ENCODE measurements at places on chromosomes 12 and 14.
A peak's percentile ranks its signal among the peaks of the same experiment; 100 is the strongest.

DNA sequence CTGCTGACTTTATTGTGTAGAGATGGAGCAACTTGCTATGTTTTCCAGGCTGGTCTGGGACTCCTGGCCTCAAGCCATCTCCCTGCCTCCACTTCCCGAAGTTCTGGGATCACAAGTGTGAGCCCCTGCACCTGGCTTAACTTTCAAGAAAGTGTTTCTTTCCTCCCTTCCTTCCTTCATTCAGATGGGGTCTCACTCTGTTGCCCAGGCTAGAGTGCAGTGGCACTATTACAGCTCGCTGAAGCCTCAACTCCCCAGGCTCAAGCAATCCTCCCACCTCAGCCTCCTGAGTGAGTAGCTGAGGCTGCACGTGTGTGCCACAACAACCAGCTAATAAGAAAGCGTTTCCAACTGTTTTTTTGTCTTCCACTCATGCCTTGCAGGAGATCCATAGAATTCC is 185.6 kb upstream of the AMIGO2 start:
- no peak for DNase-seq

DNA sequence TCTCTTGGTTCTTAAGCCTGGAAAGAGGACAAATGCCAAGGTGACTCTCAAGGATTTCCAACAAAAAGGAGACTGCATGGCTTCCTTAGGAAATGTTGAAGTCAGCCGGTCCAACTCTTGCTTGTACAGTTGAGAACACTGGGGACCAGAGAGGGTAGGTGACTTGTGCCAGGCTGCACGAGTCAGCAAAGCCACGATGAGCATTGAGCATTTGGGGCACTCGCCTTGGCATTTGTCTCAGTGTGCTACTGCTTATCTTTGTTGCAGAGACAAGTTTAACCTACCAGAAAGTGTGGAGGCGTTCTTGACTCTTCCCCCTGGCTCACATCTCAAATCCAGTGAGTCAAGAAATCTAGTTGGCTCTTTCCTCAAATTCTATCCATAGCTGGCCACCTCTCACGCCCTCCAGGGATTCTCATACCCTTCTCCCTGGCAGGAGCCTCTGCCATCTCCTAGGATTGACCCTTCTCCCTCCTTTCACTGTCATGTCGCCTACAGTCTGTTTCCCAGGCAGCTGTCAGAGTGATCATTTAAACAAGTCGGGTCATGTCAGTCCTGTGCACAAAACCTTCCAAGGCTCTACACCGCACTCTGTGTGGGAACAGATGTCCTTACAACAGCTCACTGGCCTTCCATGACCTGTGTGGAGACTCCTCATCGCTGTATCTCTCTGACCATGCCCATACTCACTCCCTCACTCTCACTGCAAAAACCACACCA is 17.2 kb upstream of the KRT83 start:
- DNase-seq: no peak

- DNase-seq: no peak
These were observed 4.9 kb upstream of the SLC2A3 start for GRCh38 chr12:7940906-7941305.

GRCh38 chr14:71320734-71321573 is 413.7 kb downstream of the PCNX1 start:
- peak; percentile 67 for DNase-seq

GRCh38 chr14:28300356-28300755 is 466.2 kb upstream of the FOXG1 start:
- no peak for DNase-seq

GRCh38 chr12:32366714-32367113 is 32.6 kb upstream of the FGD4 start:
- peak; percentile 44 for DNase-seq

- no peak for DNase-seq
These were observed 12.9 kb upstream of the TNFRSF1A start for GRCh38 chr12:6354495-6355393.

GRCh38 chr12:95051241-95051640 is 22.2 kb downstream of the NR2C1 start:
- DNase-seq: no peak

DNA sequence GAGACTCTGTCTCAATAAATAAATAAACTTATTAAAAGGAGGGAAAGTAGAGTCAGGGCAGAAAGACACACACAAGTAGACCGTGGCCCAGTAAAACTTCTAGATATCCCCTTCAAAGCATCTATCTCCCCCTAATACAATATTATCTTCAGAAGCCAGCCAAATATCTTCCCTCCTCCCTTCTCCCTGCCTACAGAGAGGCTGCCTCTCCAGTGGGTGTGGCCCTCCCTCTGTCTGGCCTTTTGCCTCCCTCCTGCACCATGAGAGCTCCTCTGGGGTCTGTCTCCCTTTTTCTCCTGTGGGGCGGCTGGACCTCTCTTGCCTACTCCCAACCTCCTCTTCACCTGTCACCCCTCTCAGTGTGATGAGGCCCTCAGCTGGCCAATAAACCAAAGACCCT is 139.2 kb downstream of the EGLN3 start:
- no peak for DNase-seq

All from ACHN (cell line).